ENCODE measurements at places on chromosomes 4 and X.

DNA sequence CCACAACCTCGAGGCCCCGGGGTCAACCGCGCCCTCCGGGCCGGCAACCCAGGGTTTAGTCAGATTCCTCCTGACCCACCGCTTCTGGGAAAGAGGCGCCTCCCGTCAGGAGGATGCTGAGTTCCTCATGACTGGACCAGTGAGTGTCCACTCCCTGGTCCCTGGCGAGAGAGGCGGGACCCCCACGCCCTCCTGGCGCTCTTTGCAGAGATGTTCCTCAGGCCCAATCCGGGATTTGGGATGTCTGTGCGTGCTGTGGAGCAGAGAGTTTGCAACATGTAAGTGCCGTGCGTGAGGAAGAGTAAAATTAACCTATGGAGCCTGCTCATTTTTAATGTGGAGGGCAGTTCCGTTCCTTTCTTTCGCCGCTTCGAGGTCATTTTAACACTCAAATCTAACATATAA lies 824 bp upstream of the UGDH start:
- DNase-seq = no peak

DNA sequence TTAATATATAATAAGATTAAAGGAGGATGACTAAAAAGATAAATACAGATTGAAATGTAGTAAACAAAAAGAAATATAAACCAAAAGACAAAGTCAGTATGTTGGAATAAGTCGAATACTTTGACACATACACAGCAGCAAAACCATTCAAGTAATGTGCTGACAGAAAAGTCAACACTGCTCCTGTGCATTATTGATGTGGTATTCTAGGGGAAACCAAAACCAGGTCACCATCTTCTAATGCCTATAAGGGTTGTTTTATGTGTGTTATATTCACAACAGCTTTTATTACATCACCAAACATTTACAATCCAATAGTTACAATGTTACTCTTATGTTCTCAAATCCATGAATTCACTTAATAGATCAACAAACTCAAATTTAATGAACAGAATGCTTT lies 111.8 kb upstream of the DKK2 start:
- DNase-seq = no peak

DNA sequence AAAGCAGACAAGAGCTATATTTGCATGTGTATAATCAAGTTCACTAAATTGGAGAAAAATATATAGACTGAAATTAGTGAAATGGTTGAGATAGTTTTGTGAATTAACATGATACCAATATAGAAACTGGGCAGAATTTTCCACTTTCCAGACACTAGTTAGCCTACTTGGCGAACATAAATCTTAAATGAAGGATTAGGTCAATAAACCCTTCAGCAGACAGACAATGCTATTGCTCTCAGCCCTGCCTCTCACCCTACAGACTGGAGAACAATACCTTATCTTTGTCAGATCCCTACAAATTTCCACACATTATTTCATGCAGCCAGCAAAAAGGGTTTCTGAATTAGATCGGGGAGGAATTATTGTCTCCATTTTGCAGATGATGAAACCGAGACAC lies 236.4 kb upstream of the TAPT1 start:
- DNase-seq = no peak

GRCh38 chr4:150600812-150601445 lies 19.0 kb downstream of the MAB21L2 start:
- DNase-seq = no peak

- DNase-seq = no peak
Observed at GRCh38 chr4:95830651-95831050, 9.2 kb upstream of the PDHA2 start.

DNA sequence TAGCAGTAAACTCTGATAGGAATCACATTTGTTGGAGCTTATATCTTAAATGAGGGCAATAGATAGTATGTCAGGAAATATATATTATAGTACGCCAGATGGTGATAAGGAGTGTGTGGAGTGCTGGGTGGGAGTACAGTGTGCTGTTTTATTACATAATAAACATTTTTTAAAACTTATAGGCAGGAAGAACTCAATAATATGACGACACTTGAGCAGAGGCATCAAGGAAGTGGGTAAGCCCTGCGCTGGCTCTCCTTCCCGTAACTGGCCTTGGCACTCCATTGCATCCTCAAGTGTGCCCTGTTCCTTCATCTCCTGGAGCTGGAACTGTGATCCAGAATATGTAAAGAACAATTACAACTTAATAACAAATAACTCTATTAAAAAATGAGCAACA lies 123.8 kb downstream of the ELOVL6 start:
- DNase-seq = no peak

GRCh38 chr4:37762294-37762990 lies 64.0 kb upstream of the PGM2 start:
- DNase-seq = no peak

DNA sequence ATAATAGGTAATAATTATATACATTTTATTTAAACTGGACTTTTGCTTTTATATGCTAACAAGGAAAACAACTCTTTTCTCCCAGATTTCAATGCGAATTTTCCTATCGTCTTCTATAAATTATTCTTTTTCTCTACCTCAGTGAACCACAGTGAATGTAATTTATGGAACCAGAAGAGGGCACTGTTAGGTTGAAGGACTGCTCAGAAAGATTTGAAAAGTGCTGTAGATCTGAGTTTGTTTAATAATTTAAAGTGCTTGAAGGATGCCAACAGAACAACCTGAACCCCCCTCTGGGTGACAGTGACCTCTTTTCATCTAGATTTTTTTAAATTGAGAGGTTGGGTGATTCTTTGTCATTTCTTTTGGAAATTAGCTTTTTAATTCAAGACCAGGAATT lies 54.9 kb downstream of the PHOX2B start:
- no peak for DNase-seq

- no peak for DNase-seq
Observed at GRCh38 chr4:77149789-77150188, 7.2 kb upstream of the CCNG2 start.

DNA sequence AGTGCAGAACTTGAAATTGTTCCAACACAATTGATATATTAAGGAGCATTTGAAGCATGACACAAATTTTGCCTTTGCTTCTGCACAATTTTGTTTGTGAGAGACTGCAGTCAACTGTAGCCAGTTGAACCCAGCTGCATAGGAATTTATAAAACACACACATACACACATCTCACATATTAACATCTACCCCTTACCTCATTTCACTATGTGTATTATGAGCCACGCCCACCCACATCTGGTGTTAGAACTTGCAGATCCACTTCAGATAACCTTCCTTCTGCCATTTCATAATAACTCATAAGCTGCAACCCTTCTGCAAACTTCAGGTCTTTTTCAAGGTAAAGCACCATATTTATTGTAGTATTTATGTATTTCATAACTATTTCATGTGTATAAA lies 188.1 kb upstream of the WDFY3 start:
- DNase-seq = no peak

DNA sequence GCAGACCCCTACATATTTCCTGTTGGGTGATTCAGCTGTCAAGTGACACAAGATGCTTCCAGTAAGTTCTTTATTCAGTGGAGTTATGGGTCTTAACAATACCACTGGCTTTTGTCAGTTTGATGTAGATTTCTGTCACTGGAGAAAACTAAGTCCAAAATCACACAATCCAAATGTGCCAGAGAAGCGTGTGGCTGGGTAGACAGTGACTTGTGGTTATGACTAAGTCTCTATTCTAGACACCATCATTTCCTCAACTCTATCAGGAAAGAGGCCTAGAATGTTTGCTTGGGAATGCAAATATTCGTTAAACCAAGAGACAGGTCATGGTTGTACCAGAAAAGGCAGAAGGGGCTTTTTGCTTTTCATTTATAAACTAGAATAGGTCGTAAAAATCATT lies 54.4 kb upstream of the HS3ST1 start:
- DNase-seq = no peak

DNA sequence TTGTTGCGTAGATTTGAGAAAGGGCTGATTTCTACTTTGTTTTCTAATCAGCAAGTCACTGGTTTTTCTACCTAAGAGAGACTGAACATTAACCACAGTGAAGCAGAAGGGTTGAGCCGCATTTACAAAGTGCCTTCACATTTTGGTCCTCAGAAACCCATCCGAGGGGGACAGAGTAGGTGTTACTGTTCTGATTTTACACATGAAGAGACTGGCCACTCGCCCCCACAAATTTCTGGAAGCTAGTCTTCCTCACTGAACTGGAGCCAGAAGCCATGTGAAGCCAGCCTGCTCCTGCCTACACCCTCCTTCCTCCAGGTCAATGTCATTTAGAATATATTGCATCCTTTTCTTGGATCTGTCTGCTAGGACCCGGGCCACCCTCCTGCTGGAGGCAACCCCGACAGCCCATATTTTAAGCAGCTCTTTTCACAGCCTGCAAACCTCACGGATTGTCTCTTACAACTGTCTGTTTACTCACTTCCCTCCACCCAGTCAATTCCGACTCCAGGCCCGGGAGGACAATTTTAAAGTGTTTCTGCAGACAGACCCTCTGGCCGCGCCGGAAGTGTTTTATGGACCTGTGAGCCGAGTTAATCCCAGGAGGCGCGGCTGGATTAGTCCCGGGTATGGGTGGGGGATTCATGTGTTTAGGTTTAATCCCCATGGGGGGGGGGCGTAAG lies 73.2 kb upstream of the BCOR start:
- DNase-seq = no peak

DNA sequence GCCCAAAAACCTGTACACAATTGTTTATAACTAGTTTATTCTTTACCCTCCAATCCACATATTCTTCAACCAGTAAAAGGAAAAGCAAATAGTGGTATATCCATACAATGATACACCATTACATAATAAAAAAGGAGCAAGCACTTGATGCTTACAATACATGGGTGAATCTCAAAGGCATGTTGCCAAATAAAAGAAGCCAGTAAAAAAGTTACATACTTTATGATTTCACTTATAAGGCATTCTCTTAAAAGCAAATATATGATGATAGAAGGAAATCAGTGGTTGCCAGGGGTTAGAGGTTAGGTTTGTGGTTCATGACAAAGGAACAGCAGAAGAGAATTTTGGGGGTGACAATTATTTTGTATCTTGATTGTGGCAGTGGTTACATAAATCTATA lies 896.1 kb upstream of the LCORL start:
- DNase-seq = no peak

DNA sequence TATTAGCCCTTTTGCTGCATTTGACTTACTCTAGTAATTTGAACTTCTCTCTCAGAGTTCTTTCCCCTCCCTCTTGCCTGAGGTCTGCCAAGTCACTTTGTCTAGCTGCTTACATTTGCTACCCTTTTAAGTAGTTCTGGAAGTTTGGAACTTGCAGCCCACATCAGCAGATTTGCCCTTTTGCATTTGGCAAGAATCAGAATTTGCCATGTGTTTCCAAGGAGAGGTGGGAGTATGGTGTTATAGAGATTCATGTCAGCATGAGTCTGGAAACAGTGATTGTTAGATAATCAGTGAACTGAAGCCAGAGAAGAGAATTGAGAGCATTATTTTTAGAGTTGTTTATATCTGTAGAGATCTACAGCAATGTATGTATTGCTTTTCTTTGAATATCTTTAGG lies 52.1 kb downstream of the KLHL34 start:
- DNase-seq = no peak

DNA sequence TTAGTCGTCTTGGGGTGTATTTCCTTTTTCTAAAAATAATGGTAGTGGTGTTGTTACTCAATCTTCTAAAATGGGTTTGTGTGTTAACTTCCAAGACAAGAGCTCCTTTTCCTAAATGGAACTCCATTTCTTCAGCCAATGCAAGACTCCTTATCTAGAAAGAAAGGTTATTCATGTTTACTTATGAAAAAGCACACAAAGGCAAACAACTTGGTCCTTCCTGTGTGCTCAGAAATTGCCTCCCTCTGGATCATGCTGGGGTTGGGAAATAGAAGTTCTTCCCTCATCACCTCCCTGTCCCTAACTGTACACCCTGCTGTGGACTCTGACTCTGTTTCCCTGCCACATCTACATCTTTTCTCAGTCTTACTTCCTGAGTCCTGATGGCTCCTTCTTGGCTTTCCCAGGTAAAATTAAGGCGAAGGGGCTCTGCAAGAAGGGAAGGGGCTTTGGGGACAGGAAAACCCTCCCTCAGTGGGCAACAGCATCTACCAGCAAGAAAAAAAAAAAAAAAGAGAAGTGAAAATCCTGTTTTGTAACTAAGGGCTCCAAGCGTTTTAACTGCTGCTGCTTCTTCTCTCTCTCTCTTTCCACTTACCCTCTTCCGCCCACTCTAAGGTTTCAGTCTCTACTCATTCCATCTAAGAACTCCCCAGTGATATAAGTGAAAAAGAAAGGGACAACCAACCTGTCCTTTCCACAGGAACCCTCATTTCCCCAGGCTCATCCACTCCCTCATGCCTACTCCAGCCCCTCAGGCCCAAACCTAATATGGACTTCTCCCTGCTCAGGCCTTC lies 19.8 kb upstream of the TASL start:
- DNase-seq = no peak

- no peak for DNase-seq
Observed at GRCh38 chr4:175656649-175657048, 155.4 kb downstream of the GPM6A start.

DNA sequence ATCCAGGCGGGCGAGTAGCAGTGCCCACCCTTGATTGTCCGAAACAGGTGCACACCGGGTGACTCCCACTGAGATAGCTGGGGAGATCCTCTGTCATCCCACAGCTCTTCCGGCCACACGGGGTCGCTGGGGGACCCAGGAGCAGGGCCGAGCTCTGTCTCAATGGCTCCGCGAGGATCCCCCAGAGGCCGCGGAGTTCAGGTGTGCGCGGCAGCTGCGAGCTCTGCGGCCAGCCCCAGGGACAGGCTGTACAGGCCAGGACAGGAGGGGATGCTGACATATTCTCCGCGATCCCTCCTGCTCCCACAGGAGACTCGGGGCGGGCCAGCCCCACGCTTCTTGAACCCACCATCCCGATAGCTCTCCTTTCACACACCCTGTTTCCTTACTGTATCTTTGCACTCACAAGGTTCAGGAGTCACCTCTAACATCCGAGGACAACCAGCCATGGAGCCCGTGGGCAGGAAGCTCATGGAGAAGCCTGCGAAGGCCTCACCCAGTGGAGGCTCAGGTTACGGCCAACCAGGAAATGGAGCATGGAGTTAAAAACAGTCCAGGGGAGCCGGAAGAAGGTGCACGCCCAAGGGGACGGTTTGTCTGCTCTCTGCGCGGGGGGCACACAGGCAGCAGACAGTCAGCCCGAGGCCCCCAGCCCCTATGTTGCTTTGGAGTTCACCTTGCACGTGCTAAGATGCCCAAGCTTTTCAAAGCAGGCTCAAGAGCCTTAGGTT lies 77.9 kb upstream of the AMELX start:
- no peak for DNase-seq

DNA sequence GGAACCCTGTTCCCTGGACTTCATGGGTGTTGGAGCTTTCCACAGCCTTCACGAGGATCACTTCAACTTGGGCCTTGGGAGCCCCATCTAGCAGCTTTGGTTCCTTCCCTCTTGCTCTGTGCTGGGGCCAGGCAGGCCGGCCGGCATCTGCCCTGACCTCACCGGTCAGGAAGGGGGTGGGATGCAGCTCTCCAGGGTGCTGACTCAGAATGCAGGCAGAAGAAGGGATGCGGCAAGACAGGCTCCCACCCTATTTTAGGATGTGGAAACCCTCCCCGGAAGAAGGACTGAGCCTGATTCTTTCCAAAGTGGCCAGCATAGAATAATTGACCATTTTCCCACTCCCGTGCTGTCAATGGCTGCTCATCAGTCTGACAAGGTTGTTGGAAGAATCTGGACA lies 47.1 kb downstream of the FHDC1 start:
- no peak for DNase-seq

All from stimulated activated naive CD4-positive, alpha-beta T cell (primary cell).